M059J (cell line): ENCODE measurements at places on chromosomes 1 and 21. TPM values are rescaled to one million over a fixed set of nuclear protein-coding genes. Genes with fewer than 3 reads are reported as not detected.

CIART gene
- 11.4 and 22.2 TPM in 2 replicates for total RNA-seq

USP16 gene
- total RNA-seq: 42.6 and 43.1 TPM in 2 replicates

PBX1 gene
- total RNA-seq: 20.1 and 20.2 TPM in 2 replicates

DENND2D gene
- total RNA-seq: 4.3 and 10.2 TPM in 2 replicates

- no peak for DNase-seq
Measured at GRCh38 chr1:119988306-119989062, 81.0 kb downstream of the NOTCH2 start.

- DNase-seq: no peak
Measured at GRCh38 chr1:15847893-15848142, 311 bp downstream of the SPEN start.

DNA sequence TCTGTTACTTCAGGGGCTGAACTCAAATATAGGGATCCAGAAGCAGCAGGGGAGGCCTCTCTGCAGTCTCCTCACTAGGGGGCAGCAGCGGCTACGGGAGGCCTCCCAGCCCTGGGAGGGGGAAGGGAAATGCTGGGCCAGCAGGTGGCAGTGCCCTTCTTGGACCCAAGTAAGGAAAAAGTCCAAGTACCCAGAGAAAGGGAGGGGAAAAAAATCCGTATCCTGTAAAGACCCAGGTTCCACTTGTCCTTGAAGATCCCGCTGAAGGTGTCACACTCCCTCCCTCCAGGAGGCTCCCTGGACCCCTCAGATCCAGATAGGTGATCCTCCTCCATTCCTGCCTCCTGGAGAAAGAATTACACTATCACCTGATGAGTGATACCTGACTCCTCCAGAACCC is 14.1 kb upstream of the NUAK2 start:
- peak; percentile 76 for DNase-seq

DNA sequence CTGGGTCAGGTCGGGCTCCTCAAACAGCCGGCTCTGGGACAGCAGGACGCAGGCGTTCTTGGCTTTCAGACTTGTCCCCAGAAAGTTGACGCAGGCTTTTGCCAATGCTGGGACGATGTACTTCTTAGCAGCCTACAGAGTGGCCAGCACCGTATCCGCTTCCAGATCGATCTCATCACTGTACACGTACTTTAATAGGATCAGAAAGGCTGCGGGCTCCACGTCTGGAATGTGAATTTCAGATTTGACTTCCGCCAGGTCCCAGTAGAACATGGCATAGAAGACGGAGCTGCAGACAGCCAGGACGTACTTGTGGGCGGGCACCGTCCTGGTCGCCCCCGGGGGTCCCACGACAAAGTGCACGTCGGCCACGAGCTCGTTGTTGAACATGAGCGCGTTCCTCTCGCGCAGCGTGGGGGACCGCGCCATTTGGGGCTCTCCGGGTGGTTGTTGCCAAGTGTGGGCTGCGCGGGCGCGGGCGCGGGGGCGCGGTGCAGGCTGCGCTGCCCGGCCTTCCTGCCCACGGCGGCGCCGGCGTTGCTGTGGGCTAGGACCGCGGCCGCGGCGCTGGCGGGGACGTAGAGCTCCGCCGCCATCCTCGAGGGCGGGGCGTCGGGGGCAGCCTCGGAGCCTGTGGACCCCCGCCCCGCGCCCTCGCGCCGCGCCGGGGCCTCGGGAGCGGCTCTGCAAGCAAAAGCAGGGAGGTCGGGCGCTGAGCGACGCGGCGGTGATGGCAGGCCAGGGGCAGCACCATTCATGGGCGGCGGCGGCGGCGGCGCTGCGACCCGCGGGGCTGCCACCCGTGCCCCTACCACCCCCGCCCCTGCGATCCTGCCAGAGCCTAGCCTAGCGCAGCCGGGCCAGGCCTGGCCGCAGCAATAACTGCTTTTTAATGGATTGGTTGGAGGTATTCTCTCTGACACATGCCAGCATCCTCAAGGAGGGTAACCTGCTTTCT is 10.6 kb downstream of the CNR2 start:
- DNase-seq: no peak
